Activated CD8-positive, alpha-beta T cell treated with anti-CD3 and anti-CD28 coated beads for 36 hours (primary cell): ENCODE measurements at places on chromosomes 11 and 22. TPM values are rescaled to one million over a fixed set of nuclear protein-coding genes. Genes with fewer than 3 reads are reported as not detected.

LYVE1 gene
- total RNA-seq = not detected

KRTAP5-2 gene
- total RNA-seq = not detected

PTPRCAP gene
- total RNA-seq = 114 TPM

NXPE1 gene
- not detected for total RNA-seq

IL17REL gene
- total RNA-seq = not detected

OVOL1 gene
- total RNA-seq = 0.90 TPM

CCDC89 gene
- total RNA-seq = 0.36 TPM

RASL10A gene
- total RNA-seq = not detected

MRGPRX1 gene
- not detected for total RNA-seq

DNA sequence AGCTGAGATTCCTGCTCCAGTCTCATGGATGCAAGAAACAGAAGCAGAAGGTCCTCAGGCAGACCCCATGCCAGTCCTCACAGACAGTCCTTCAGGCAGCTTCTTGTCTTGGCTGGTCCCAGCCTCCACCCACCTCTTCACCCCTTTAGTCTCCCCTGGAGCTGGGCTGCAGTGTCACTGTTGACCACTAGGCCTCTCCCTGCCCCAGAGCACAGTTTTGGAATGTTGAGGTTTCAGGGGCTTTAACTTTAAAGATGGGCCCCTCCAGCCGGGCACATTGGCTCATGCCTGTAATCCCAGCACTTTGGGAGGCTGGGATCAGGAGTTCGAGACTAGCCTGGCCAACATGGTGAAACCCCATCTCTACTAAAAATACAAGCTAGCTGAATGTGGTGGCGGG, 39.5 kb upstream of the GCAT start:
- no peak for DNase-seq
- H3K27ac ChIP-seq = no peak overlapping the region
- no peak overlapping the region for H3K4me3 ChIP-seq
- no peaks in the 10 kb centered on the region for H3K27me3 ChIP-seq

DNA sequence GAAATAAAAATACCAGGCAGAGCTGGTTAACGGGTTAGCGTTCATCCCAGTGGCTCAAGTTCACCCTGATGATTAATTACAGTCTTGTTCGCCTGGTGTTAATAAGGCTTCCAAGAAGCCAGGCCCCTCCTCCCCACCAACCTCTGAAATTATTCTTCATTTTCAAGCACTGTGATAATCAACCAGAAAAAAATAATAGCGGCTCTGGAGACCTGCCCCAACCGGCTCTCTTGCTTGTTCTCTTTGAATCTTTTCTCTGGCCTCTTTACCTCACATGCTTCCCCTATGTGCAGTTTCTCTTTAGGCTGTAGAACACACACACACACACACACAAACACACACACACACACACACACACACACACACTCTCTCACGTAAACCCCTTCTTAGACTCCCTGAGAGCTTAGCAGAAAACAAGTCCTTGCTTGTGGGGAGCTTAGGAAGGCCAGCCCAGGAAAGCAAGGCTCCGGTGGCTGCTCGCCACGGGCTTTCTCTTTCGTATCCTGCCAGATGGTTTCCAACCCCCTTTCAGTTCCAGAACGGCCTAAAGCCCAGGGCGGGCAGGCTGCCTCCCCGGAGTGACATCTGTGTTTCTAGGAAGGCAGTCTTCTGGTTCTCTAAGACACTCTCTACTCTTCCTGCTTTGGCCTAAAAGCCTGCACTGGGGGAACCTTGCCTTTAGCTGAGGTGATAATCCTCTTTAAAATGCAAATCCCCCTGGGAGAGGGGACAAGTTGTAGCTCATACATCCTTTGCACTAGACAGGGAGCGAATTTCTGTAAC, 106.4 kb upstream of the SESN3 start:
- no peaks in the 10 kb centered on the region for H3K36me3 ChIP-seq
- peak; percentile 65 for DNase-seq
- H3K4me1 ChIP-seq = peaks cover 6% of the 10 kb centered on the region

GRCh38 chr11:44315947-44316658, 6.2 kb upstream of the ALX4 start:
- peaks cover 17% of the 10 kb centered on the region for H3K4me1 ChIP-seq
- H3K27ac ChIP-seq = no peak overlapping the region
- no peak for DNase-seq

DNA sequence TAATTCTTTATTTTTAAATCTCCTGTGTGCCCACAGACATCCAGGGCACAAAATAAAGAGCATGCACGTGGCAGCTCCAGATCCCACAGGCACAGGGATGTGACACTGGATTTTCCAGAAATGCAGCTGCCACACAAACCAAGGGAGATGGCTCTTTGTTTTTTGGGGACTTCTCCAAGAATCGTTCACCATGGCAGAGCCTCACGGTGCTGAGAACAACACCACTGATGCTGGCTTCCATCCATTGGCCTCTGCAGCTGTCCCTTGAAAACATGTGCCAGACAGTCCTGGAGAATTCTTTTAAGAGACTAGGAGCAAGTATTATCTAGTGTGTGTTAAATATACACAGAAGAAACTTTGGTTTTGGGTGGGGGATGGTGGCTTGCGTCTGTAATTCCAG, 108.4 kb upstream of the SLC22A12 start:
- no peaks in the 10 kb centered on the region for H3K36me3 ChIP-seq
- peaks cover 12% of the 10 kb centered on the region for H3K27me3 ChIP-seq
- DNase-seq = no peak
- no peak overlapping the region for H3K27ac ChIP-seq
- no peaks in the 10 kb centered on the region for H3K4me1 ChIP-seq
- H3K4me3 ChIP-seq = no peak overlapping the region

GRCh38 chr11:102799681-102800340, 1.9 kb upstream of the MMP1 start:
- no peaks in the 10 kb centered on the region for H3K4me1 ChIP-seq
- no peaks in the 10 kb centered on the region for H3K36me3 ChIP-seq
- no peak overlapping the region for H3K27ac ChIP-seq
- DNase-seq = no peak
- no peak overlapping the region for H3K4me3 ChIP-seq

GRCh38 chr11:16789063-16789420, 50.6 kb downstream of the C11orf58 start:
- no peak overlapping the region for H3K27ac ChIP-seq
- H3K4me3 ChIP-seq = no peak overlapping the region
- H3K36me3 ChIP-seq = no peaks in the 10 kb centered on the region
- H3K4me1 ChIP-seq = peaks cover 9% of the 10 kb centered on the region

DNA sequence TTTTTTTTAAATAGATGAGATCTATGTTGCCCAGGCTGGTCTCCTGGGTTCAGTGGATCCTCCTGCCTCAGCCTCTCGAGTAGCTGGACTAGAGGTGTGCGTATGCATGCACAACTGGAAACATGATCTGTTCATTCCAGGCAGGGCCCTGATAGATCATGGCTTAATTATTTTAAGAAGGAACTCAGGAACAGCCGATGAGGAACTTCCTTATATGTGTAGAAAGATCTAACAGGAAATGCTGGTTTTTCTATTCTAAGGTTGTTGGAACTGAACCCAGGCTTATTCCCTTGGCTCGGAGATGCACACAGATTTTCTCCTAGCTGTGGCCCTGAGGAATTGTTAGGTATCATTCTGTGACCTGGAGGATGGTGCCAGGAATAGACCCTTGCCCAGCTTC, 32.4 kb downstream of the SPECC1L start:
- no peak for DNase-seq
- H3K27ac ChIP-seq = no peak overlapping the region
- no peaks in the 10 kb centered on the region for H3K27me3 ChIP-seq
- H3K36me3 ChIP-seq = peaks cover 27% of the 10 kb centered on the region
- peaks cover 59% of the 10 kb centered on the region for H3K4me1 ChIP-seq

GRCh38 chr11:17548444-17548843, 1.4 kb downstream of the OTOG start:
- H3K36me3 ChIP-seq = no peaks in the 10 kb centered on the region
- DNase-seq = no peak
- no peak overlapping the region for H3K27ac ChIP-seq
- peaks cover 32% of the 10 kb centered on the region for H3K27me3 ChIP-seq
- peaks cover 13% of the 10 kb centered on the region for H3K4me1 ChIP-seq

DNA sequence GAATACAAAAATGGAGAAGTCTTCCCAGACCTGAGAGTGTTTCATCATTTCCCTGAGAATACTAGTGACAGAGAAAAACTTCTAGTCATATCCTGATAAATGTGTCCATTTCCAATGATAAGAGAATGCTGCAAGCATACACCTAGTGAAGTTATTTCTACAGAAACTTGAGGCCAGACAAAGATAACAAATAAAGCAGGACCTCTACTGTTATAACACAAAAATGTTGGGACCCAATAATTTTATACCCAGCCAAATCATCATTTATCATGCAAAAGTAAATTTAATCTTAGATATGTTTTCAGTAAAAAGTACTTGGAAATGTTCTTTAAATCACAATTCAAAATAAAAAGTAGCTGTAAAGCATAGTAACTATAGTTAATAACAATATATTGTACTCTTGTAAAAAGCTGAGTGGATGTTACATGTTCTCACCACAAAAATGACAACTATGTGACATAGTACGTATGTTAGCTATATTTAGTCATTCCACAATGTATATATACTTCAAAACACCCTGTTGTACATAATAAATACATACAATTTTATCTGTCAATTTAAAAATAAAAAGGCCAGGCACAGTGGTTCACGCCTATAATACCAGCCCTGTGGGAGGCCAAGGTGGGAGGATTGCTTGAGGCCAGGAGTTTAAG, 12.6 kb downstream of the RRAS2 start:
- no peak for DNase-seq
- H3K36me3 ChIP-seq = peaks cover 63% of the 10 kb centered on the region
- peaks cover 55% of the 10 kb centered on the region for H3K4me1 ChIP-seq
- H3K4me3 ChIP-seq = no peak overlapping the region
- no peaks in the 10 kb centered on the region for H3K27me3 ChIP-seq

GRCh38 chr22:50189184-50189848, 3.6 kb downstream of the TRABD start:
- H3K4me3 ChIP-seq = peak overlapping the region; percentile 89
- H3K36me3 ChIP-seq = peaks cover 25% of the 10 kb centered on the region
- H3K4me1 ChIP-seq = peaks cover 49% of the 10 kb centered on the region

DNA sequence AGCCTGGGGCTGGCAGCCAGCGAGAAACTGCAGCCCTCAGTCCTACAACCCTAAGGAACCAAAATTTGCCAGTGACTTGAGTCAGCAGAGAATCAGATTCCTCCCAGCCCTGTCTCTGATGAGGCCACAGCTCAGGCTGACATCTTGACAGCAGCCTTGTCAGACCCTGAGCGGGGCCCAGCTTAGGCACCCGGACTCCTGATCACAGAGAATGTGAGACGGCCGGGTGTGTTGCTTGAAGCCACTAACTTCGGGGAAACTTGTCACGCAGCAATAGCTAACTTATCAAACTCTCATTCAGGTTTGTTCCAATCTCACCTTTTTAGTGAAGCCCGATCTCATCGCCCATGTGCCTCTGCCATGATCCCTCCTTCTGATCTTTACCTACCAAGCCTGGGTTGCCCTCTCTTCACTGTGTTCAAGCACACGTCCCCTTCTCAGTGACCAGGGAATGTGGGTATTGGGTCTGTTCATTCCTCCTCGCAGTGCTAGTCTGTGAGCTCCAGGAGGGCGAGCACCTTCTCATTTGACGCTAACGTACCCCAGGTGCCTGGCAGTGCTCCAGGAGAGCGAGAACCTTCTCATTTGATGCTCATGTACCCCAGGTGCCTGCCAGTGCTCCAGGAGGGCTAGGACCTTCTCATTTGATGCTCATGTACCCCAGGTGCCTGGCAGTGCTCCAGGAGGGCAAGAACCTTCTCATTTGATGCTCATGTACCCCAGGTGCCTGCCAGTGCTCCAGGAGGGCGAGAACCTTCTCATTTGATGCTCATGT, 280.7 kb downstream of the BRD1 start:
- no peaks in the 10 kb centered on the region for H3K4me1 ChIP-seq
- H3K4me3 ChIP-seq = no peak overlapping the region
- no peaks in the 10 kb centered on the region for H3K27me3 ChIP-seq
- H3K36me3 ChIP-seq = peaks cover 5% of the 10 kb centered on the region
- no peak overlapping the region for H3K27ac ChIP-seq
- no peak for DNase-seq

DNA sequence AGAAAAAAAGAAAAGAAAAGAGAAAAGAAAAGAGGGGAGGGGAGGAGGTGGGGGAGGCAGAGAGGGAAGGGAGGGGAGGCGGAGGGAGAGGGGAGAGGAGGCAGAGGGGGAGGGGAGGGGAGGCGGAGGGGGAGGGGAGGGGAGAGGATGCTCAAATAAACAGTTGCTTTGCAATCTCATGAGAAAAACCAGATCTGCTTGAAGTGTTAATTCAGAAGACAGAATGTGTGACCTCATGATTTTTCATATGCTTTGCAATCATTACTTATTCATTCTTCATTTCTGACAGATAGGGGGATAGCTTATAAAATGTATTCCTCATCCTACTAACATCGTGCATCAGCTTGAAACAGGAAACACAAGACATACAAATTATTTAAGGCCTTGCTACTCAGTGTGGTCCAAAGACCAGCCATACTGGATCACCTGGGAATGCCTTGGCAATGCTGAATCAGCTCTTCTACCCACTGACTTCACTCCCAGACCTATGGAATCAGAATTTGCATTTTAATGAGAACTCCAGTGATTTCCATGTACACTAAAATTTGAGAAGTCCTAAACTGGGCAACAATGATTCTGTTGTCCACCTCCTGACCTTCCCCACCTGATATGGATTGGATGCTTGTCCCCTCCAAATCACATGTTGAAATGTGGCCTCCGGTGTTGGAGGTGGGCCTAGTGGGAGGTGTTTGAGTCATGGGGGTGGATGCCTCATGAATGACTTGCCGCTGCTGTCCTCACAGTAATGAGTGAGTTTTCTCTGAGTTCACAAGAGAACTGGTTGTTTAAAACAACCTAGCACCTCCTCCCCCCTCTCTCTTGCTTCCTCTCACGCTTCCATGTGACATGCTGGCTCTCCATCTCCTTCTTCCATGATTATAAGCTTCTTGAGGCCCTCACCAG, 69.2 kb downstream of the CCDC34 start:
- DNase-seq = no peak
- no peaks in the 10 kb centered on the region for H3K36me3 ChIP-seq
- no peak overlapping the region for H3K27ac ChIP-seq
- no peaks in the 10 kb centered on the region for H3K4me1 ChIP-seq
- no peaks in the 10 kb centered on the region for H3K27me3 ChIP-seq
- H3K4me3 ChIP-seq = no peak overlapping the region
